HAP-1 (cell line): ENCODE measurements at places on chromosomes 5 and 9.

DNA sequence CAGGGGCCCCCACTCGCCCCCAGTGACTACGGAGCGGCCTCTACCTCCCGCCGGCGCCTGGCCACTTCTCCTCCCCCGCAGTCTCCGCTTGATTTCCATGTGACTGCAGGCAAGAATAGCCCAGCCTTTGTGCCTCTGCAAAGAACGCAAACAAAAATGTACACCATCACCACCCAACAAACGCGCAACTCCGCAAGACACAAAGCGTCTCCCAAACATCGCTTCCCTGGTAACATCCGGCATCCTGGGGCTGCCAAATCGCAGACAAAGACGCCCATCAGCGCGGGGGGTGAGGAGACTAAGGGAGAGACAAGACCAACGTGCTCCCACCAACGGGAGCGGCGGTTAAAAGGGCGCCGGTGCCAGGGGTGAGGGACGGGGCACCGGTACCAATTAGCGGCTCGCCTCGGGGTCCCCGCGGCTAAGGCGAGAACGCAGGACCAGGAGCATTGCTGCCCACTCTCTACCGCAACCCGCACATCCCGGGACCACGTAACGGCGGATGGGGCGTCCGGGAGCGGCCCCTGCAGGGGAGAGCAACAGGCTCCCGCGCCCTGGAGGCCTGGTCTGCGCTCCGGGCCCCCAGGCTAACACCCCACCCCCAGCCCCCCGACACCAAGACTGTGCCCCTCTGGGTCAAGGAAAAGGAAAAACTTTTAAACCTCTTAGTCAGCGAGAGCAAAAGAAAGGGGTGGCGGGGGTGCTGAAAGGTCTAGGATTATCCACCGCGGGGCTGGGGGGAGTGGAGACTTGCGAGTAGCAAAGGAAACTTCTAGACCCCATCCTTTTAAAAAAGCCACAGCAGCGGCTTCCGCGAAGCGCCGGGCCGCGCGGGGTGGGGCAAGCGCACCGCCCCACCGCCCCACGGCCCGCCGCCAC lies 885 bp downstream of the MPDZ start:
- DNase-seq: peak; percentile 74

DNA sequence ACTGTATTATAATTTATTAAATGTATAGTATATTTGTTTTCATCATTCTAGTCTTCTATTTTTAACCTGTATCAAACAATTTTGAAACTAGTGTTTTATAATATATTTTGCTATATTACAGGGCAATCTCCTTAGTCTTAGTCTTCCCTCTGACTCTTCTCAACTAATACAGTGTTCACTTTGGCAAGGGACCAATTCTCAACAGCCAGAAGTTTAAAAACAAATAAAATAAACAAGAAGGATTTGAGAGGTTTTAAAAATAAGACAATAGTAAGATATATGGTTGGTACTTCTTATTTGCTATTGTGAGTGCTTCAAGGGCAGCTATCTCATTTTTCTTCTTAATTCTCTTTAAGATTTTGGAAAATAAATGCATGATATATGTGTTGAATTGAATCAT lies 167.2 kb downstream of the RAB3C start:
- DNase-seq: no peak

- no peak for DNase-seq
Observed at GRCh38 chr9:31740705-31741104, 643.7 kb upstream of the ACO1 start.

- no peak for DNase-seq
Observed at GRCh38 chr9:8858596-8859161, 1059.1 kb upstream of the DMAC1 start.

DNA sequence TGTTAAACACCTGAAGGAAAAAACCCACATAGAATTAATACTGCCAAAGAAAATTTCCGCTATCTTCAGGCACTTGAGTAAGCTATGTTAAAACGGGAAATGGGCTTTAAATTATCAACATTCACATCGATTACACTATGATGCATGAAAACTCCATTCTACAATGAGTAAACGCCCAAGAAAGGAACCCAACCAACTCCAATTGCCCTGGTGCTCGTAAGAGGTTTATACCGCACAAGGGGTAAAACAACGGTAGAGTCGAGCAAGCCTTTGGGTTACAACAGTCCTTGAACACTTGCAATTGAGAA lies 1.0 kb downstream of the AGTPBP1 start:
- DNase-seq: no peak

DNA sequence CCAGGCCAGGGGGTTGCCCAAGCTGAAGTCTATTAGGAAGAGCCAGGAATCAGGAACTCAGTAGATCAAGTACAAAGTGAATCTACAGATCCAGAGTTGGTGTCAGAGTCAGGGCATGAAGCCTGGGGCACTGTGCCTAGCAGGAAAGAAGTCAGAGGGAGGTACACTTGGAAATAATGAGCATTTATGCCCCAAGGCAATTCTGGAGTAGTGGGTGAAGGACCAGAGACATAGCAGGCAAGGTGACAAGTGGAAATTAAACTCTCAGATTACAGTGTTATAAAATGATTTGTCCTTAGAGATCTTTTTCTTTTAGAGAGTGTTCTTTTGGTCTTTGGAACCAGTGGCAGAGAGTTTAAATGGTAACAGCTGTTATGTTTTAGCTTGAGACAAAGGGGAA lies 138.0 kb downstream of the ADAMTSL1 start:
- DNase-seq: peak; percentile 14

DNA sequence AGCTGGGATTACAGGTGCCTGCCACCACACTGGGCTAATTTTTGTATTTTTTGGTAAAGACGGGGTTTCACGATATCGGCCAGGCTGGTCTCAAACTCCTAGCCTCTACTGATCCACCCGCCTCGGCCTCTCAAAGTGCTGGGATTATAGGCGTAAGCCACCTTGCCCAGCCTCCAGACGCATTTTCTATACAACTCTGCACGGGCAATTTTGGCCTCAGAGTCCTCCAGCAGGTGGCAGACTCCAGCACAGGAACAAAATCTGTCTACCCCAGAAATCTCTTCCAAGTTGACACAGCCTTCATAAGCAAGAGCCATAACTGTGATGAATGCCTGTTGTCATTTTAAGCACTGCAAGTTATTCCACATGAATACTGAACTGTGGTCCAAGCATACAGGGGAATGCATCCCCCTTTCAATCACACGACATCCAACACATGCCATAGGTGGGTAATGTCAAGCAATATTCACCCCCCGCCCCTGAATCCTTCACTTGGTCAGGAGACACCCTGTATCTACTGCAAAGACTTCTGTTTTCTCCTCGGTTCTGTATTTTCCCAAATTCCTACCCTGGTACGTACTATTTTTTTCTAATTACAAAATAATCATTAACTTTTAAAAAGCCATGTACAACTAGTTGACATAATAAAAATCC lies 50.8 kb downstream of the ALDH7A1 start:
- peak; percentile 66 for DNase-seq

- no peak for DNase-seq
Observed at GRCh38 chr5:113092683-113093082, 116.1 kb downstream of the DCP2 start.
